CD4-positive, alpha-beta memory T cell (primary cell): ENCODE measurements at places on chromosomes 7 and 10. TPM values are rescaled to one million over a fixed set of nuclear protein-coding genes. Genes with fewer than 3 reads are reported as not detected.

- no peak for DNase-seq
- no peak overlapping the region for H3K4me3 ChIP-seq
- no peaks in the 10 kb centered on the region for H3K36me3 ChIP-seq
- no peak overlapping the region for H3K27ac ChIP-seq
- no peaks in the 10 kb centered on the region for H3K27me3 ChIP-seq
Measured at GRCh38 chr7:101956130-101956529, 138.7 kb downstream of the CUX1 start.

TAS2R4 gene
- total RNA-seq: 3.9 TPM

ALOX5 gene
- 3.3 TPM for total RNA-seq

GRCh38 chr10:125734823-125735222 lies 15.3 kb downstream of the EDRF1 start:
- no peak overlapping the region for H3K4me3 ChIP-seq
- peaks cover 90% of the 10 kb centered on the region for H3K36me3 ChIP-seq
- no peak overlapping the region for H3K27ac ChIP-seq
- H3K27me3 ChIP-seq: no peaks in the 10 kb centered on the region

DNA sequence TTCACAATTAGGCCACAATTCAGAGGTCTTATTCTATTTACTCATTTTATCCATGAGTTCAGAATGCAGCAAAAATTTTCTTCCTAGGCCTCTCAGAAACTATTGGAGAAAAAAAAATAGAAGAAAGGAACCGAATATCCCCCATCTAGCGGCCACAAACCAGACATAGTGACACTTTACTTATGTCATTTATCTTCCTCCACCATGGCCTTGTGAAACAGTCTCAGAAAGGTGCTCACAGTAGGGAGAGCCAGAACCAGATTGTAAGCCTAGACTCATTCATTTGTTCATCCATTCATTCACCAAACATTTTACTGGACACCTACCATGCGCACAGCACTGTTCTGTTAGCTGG lies 16.0 kb downstream of the CREB3L2 start:
- no peaks in the 10 kb centered on the region for H3K27me3 ChIP-seq
- H3K4me1 ChIP-seq: peaks cover 5% of the 10 kb centered on the region
- no peak for DNase-seq

GRCh38 chr7:28112467-28112866 lies 68.1 kb downstream of the JAZF1 start:
- no peak overlapping the region for H3K4me3 ChIP-seq
- H3K36me3 ChIP-seq: no peaks in the 10 kb centered on the region
- H3K27me3 ChIP-seq: no peaks in the 10 kb centered on the region
- H3K27ac ChIP-seq: no peak overlapping the region

DNA sequence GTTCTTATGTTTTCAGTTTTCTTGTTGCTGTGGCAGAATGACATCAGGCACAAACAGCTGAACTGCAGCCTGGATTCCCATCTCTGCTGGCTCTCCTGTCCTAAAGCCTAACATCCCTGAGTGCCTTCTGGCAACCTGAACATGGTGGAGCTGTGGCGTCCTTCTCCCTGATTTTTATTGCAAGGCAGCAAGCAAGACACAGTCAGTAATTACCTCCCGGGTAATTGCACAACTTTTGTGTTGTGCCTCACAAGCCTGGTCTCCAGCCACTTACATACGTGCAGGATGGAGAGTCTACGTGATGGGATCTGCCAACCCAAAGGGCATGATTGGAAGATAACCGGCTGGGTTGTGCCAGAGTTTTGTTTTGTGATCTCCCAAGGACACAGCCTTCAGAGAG lies 116.1 kb upstream of the PARD3 start:
- no peak overlapping the region for H3K4me3 ChIP-seq
- DNase-seq: no peak
- H3K27me3 ChIP-seq: no peaks in the 10 kb centered on the region

DNA sequence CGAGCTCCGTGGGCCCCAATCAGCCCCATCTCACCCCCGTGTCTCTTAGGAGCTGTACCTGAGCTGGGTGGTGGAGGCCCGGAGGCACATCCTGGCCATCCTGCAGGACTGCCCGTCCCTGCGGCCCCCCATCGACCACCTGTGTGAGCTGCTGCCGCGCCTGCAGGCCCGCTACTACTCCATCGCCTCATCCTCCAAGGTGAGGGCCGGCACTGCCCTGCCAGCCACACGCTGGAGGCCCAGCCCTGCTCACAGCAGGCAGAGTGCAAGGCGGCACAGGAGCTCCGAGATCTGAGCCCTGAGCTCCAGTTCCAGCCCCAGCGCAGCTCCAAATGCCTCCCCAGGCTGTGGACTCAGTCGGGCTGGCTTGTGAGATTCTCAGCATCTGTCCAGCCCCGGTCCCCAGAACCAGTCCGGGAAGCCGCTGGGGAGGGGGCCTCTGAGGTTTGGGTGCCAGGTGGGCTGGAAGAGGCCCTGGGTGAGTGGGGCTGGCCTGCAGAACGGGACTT lies 9.3 kb downstream of the TMEM120A start:
- H3K27ac ChIP-seq: no peak overlapping the region
- DNase-seq: no peak
- H3K4me3 ChIP-seq: no peak overlapping the region
- no peaks in the 10 kb centered on the region for H3K4me1 ChIP-seq

PRTFDC1 gene
- total RNA-seq: 0.97 TPM

CPA1 gene
- total RNA-seq: not detected

SEMA3D gene
- total RNA-seq: not detected

DNA sequence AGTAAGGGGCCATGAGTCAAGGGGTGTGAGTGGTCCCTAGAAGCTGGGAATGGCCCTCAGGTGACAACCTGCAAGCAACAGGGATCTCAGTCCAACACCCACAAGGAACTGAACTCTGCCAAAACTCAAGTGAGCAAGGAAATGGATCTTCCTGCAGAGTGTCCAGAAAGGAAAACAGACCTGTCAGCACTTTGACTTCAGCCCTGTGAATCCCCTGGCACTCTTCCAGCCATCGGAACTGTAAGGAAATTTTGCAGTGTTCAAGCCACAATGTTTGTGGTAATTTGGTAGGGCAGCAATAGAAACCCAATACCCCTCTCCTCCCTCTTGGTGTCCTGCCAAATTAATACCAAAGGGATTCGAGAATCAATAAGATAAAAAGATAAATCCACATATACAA lies 6.9 kb downstream of the LYZL1 start:
- H3K4me1 ChIP-seq: no peaks in the 10 kb centered on the region
- no peak overlapping the region for H3K27ac ChIP-seq
- no peaks in the 10 kb centered on the region for H3K27me3 ChIP-seq
- H3K36me3 ChIP-seq: no peaks in the 10 kb centered on the region

DNA sequence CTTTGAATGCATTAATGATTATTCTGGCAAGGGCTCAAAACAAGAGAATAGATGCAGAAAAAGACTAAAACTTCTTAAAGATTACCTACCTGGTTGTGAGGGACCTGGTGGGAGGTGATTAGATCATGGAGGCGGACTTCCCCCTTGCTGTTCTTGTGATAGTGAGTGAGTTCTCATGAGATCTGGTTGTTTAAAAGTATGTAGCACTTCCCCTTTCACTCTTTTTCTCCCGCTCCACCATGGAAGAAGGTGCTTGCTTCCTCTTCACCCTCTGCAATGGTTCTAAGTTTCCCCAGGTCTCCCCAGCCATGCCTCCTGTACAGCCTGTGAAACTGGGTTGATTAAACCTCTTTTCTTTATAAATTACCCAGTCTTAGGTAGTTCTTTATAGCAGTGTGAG lies 226.6 kb downstream of the ARHGAP12 start:
- peaks cover 2% of the 10 kb centered on the region for H3K4me1 ChIP-seq
- no peak overlapping the region for H3K4me3 ChIP-seq
- no peak overlapping the region for H3K27ac ChIP-seq
- no peak for DNase-seq
- no peaks in the 10 kb centered on the region for H3K36me3 ChIP-seq

LEP gene
- not detected for total RNA-seq

DNA sequence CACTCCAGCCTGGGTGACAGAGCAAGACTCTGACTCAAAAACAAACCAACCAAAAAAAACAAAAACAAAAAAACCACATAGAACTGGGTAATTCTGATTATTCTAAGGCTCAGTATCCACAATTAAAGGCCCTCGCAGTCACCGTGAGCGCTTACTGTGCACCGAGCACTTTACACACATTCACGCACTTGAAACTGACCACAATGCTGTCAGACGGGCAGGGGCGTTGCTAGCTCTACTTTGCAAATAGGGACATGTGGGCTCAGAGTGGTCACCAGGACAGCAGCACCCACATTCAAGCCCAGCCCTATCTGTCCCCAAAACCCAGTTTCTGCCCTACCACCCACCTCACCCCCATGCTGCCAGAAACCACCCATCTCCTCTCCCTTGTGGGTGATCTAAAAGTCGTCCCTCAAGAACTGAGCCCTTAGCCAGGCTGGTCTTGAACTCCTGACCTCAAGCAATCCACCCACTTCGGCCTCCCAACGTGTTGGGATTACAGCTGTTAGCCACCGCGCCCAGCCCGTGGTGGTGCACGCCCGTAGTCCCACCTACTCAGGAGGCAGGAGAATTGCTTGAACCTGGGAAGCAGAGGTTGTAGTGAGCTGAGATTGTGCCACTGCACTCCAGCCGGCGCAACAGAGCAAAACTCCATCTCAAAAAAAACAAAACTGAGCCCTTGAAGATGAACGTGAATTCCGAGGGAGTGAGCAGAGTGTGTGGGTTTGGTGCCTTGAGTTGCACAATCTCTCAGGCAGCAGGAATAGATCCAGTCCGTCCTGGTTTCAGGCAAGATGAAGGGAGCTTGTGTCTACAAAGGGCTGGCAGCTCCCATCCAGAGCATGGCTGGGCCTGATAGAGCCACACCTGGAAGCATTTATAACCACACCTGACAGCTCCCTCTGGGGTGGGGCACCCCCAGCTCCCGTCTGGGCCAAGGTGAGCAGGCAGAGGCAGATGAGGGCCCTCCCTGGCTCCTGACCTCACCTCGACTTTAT lies 5.4 kb upstream of the HSPB1 start:
- H3K27me3 ChIP-seq: no peaks in the 10 kb centered on the region
- no peak overlapping the region for H3K27ac ChIP-seq
- no peak for DNase-seq
- H3K4me3 ChIP-seq: no peak overlapping the region
- H3K36me3 ChIP-seq: no peaks in the 10 kb centered on the region

NME8 gene
- total RNA-seq: not detected

TMEM130 gene
- total RNA-seq: not detected

FRMPD2 gene
- total RNA-seq: not detected

MYL7 gene
- total RNA-seq: not detected

GRCh38 chr10:128485701-128486235 lies 359.5 kb upstream of the MKI67 start:
- no peaks in the 10 kb centered on the region for H3K27me3 ChIP-seq
- no peaks in the 10 kb centered on the region for H3K4me1 ChIP-seq
- no peak for DNase-seq
- H3K4me3 ChIP-seq: no peak overlapping the region
- no peaks in the 10 kb centered on the region for H3K36me3 ChIP-seq
- H3K27ac ChIP-seq: no peak overlapping the region

- no peak for DNase-seq
- peaks cover 6% of the 10 kb centered on the region for H3K4me1 ChIP-seq
- H3K36me3 ChIP-seq: no peaks in the 10 kb centered on the region
- no peaks in the 10 kb centered on the region for H3K27me3 ChIP-seq
- no peak overlapping the region for H3K4me3 ChIP-seq
Measured at GRCh38 chr7:30464231-30464671, 14.3 kb downstream of the NOD1 start.

PLCE1 gene
- total RNA-seq: not detected

- H3K4me3 ChIP-seq: no peak overlapping the region
- H3K36me3 ChIP-seq: no peaks in the 10 kb centered on the region
- peaks cover 14% of the 10 kb centered on the region for H3K4me1 ChIP-seq
Measured at GRCh38 chr7:157008206-157009169, 2.0 kb downstream of the MNX1 start.

- no peak overlapping the region for H3K4me3 ChIP-seq
- H3K27ac ChIP-seq: no peak overlapping the region
- no peaks in the 10 kb centered on the region for H3K27me3 ChIP-seq
- H3K36me3 ChIP-seq: no peaks in the 10 kb centered on the region
- no peak for DNase-seq
Measured at GRCh38 chr7:16816824-16817223, 12.0 kb upstream of the AGR2 start.

- peaks cover 4% of the 10 kb centered on the region for H3K4me1 ChIP-seq
- no peaks in the 10 kb centered on the region for H3K36me3 ChIP-seq
- H3K27ac ChIP-seq: no peak overlapping the region
- no peaks in the 10 kb centered on the region for H3K27me3 ChIP-seq
- DNase-seq: peak; percentile 64
Measured at GRCh38 chr7:23277359-23277989, 21.7 kb upstream of the MALSU1 start.

DNA sequence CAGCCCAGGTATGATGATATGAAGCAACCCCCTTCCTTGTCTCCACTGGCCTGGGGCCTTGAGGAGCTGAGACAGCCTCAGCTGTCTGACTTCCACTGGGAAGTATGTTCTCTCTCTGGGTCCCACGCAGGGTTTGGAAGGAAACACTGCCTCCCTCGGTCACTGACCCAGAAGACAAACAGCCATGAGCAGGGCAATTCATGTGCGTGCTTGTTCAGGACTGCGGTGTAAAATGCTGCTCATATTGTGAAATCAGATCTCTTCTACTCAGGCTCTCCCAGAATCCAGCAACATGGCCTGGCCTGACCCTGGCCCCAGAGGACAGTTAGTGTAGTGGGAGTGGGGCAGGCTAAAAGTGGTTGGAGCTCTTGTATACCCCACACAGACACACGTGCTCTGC lies 2.8 kb downstream of the CLCN1 start:
- no peak for DNase-seq
- H3K4me1 ChIP-seq: no peaks in the 10 kb centered on the region
- no peaks in the 10 kb centered on the region for H3K27me3 ChIP-seq
- no peaks in the 10 kb centered on the region for H3K36me3 ChIP-seq

- no peak overlapping the region for H3K27ac ChIP-seq
- no peaks in the 10 kb centered on the region for H3K4me1 ChIP-seq
- no peak overlapping the region for H3K4me3 ChIP-seq
- no peaks in the 10 kb centered on the region for H3K36me3 ChIP-seq
Measured at GRCh38 chr7:14303536-14303935, 314.1 kb upstream of the ETV1 start.

GPER1 gene
- total RNA-seq: not detected

GRCh38 chr7:29866490-29866930 lies 60.2 kb downstream of the WIPF3 start:
- no peak for DNase-seq
- no peaks in the 10 kb centered on the region for H3K36me3 ChIP-seq
- H3K4me3 ChIP-seq: no peak overlapping the region
- H3K4me1 ChIP-seq: no peaks in the 10 kb centered on the region
- H3K27ac ChIP-seq: no peak overlapping the region
- no peaks in the 10 kb centered on the region for H3K27me3 ChIP-seq

GRCh38 chr10:95260397-95260881 lies 30.4 kb downstream of the PDLIM1 start:
- no peaks in the 10 kb centered on the region for H3K36me3 ChIP-seq
- no peak overlapping the region for H3K27ac ChIP-seq
- H3K4me1 ChIP-seq: no peaks in the 10 kb centered on the region
- H3K4me3 ChIP-seq: no peak overlapping the region
- H3K27me3 ChIP-seq: no peaks in the 10 kb centered on the region
- no peak for DNase-seq

GRCh38 chr7:86785641-86786040 lies 141.9 kb downstream of the GRM3 start:
- H3K36me3 ChIP-seq: no peaks in the 10 kb centered on the region
- H3K27me3 ChIP-seq: no peaks in the 10 kb centered on the region
- H3K4me1 ChIP-seq: no peaks in the 10 kb centered on the region
- no peak for DNase-seq
- H3K27ac ChIP-seq: no peak overlapping the region
